ENCODE measurements at places on chromosomes 2 and 18. TPM values are rescaled to one million over a fixed set of nuclear protein-coding genes. Genes with fewer than 3 reads are reported as not detected.

ARHGAP28 gene
- total RNA-seq = 2.3 TPM

VWA3B gene
- not detected for total RNA-seq

RAB6D gene
- not detected for total RNA-seq

HSBP1L1 gene
- 44.7 TPM for total RNA-seq

DNA sequence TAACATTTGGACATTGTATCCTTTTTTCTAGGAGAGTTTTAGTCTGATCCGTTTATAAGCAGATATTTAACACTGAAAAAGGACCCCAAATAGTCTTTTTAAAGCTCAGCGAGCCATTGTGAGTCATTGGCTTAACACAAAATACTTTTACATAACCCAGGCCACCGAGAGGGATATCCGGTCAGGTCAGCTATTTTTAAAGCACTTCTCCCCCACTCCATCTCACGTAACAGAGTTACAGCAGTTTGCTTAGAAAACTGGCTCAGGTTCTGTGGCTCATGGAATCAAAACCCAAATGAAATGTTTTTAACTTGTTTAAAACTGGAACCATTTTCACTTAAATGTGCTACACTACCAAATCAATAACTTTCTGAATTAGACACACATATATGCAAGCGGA, 23.9 kb downstream of the COL4A3 start:
- no peak for DNase-seq

- no peak for DNase-seq
Observed at GRCh38 chr18:11909061-11909455, 941 bp upstream of the MPPE1 start.
